ENCODE measurements at places on chromosomes 5 and 9.

DNA sequence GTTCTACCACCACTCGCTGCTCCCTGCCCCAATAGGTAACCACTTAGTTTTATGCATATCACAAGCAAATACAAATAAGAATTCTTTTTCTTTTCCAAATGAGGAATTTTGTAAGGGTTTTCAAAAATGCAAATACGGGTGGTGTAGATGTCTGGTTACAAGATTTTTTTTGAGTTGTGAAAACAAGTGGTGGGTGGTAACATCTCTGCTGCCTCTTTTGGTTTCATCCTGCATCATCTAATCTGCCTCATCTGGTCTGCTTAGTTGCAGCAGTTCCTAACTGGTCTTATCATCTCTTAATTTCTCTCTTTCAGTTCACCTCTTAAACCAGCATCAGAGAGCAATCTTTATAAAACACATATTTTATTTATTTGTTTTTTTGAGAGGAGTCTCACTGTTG lies 5.3 kb downstream of the NFX1 start:
- no peak for DNase-seq

DNA sequence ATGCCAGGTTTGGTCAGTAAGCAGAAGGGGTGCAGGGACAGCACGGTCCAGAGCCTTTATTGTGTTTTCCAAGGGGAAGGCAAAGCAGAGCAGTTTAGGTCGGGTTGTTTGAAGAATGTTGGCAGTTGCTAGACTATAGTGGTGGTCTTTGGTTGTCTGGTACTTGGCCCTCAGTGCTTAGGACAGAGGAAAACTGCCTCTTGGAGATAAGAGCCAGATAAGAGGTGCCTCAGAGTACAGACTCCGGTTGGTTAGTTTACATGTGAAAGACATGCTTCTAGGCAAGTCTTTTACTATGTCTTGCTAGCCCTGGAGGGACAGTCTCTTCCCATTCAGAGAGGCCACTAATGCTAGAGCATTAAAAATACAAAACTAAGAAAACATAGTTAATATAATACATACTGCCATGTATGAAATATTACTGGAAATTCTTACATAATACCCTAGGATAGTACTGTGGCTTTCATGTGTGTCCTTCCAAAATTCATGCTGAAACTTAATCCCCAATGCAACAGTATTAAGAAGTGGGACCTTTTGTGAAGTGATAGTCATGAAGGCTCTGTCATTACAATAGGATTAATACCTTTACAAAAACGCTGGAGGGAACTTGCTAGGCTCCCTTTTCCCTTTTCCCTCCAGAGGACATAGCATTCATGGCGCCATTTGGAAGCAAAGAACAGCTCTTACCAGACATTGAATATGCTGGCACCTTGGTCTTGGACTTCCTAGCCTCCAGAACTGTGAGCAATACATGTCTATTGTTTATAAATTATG lies 280.4 kb downstream of the TMEM167A start:
- DNase-seq, result no peak

DNA sequence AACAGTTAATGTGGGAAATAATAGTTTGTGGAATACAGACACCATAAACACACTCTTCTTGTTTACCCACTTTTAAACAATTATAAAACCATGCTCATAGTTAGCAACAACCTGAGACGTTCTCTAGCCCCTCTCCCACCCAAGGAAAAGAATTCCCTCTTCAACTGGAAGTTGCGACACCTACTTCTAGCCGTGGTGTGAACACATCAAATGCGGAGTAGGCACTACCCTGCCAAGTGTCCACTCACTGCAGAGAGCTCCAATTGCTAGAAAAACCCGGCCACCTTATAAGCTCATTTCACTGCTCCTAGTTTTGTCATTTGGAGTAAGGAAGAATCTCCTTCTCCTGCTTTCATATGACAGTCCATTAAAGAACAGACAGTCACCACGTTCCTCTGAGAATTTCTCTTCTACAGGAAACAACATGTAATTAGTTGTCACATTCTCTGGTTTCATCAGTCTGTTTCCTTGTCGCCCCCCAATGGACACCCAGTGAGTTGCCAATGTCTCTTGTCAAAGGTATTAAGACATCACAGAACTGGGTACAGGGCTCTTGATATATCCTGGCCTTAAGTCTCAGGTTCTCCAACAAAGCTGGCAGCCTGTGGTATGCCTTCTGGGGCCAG lies 47.3 kb downstream of the PRLR start:
- no peak for DNase-seq

DNA sequence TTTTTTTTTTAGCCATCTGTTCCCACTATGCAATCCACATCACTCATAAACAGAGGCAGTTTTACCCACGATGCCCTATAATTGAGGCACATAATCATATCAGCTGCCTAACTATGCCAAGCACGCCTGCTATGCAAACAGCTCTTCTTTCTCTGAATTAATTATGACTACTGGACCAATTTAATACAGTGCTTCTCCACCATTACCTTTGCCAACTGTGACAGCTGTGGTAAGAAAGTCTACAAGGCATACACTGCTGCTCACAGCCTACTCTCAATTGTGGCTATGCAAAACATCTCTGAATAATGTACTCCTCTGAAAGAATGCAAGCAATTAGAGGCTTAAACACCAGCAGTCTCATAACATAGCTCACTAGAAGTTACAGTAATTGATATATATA lies 97.1 kb downstream of the DTWD2 start:
- DNase-seq, result no peak

GRCh38 chr9:78332381-78332780 lies 35.5 kb downstream of the PSAT1 start:
- DNase-seq, result no peak

DNA sequence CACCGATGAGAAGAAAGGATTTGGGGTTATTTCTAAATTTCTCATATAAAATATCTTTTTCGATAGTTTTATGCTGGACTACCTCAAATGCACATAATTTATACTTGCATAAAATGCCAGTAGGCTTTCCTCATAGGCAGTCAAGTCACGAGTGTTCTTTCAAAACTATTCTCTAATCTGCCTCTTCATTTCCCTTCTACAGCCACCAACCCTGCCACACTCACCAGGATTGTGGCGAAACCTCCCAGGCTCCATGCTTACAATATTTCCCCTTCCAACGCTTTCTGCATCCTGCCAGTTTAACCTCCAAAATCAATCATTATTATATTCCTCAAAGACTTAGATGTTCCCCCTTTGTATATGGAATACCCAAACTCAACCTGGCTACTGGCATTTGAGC lies 65.4 kb downstream of the FRMD3 start:
- no peak for DNase-seq

All from effector CD4-positive, alpha-beta T cell (primary cell).